ENCODE measurements at places on chromosomes 16 and 17.

- DNase-seq = no peak
Measured at GRCh38 chr17:1907909-1908698, 78.3 kb downstream of the RPA1 start.

DNA sequence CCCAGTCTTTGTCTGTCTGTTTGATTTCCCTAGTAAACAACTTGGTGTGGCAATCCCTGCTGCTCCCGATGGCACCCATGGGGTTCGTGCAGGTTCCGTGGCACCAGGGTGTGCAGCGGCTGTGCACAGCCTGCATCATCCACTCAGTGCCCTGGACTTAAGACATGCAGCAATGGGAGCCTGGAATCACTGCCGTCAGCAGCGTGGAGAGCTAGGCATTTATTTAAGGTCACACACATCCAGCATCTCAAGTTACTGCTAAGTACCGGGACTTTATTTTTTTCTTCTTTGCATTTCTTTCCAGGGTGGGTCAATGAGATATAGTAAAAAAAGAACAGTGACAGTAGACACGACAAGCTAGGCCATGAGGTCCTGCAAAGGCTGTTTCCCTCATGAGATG is 2.8 kb downstream of the DHRS7C start:
- DNase-seq = no peak

- DNase-seq = no peak
Measured at GRCh38 chr16:79282806-79283205, 317.7 kb downstream of the MAF start.

DNA sequence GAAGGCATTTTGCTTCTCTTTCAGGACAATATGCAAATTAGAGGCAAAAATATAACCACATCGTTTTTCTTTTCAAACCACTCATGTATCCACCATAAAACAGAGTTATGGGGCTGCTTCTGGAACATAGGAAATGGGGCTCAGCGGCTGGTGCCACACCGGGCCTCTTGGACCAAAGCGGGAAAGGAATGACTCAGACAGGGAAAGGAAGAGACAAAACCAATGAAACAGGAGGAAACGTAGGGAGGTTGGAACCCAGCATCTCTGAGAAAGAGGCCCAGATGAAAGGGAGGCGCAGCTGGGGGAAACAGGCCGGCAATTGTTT is 28.5 kb downstream of the CUEDC1 start:
- DNase-seq = no peak

- DNase-seq = no peak
Measured at GRCh38 chr17:78974635-78975591, 4.8 kb downstream of the LGALS3BP start.

DNA sequence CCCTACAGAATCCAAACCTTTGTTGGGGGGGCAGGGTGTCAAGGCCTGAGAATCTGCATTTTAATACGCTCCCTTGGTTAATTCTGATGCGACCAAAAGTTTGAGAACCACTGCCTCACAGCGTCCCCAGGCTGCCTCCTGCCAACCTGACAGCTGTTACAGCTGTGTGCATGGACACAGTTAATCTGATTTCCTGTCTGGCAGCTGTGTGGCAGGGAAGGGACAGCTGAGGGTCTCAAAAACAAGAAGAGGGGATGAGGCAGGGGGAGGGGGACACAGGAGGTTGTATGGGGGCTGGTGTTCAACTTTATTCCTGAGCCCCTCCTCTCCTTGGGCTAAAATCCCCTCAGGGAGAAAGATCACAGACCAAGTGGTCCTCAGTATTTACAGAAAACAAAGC is 17.5 kb downstream of the HDAC5 start:
- no peak for DNase-seq

GRCh38 chr16:1122398-1122765 is 26.3 kb upstream of the C1QTNF8 start:
- DNase-seq = no peak

DNA sequence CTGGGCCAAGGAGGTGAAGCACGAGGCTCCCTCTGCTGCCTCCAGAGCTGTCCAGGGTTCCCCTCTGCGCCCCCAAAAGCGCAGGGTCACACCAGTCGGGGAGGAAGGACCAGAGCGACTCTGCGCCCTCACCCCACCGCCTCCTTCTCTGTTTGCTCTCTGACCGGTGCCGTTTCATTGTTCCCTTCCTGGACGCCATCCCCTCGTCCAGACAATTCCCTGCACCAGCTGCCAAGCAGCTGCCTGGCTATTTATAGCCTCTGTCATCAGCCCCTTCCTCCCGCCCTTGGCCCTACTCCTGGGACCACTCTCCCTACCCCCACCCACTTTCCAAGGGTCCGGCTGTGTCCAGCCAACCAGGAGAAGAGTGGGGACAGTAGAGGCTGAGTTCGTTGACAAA is 68.8 kb upstream of the CREBBP start:
- no peak for DNase-seq

GRCh38 chr16:56422896-56423441 is 2.4 kb downstream of the AMFR start:
- DNase-seq = no peak

DNA sequence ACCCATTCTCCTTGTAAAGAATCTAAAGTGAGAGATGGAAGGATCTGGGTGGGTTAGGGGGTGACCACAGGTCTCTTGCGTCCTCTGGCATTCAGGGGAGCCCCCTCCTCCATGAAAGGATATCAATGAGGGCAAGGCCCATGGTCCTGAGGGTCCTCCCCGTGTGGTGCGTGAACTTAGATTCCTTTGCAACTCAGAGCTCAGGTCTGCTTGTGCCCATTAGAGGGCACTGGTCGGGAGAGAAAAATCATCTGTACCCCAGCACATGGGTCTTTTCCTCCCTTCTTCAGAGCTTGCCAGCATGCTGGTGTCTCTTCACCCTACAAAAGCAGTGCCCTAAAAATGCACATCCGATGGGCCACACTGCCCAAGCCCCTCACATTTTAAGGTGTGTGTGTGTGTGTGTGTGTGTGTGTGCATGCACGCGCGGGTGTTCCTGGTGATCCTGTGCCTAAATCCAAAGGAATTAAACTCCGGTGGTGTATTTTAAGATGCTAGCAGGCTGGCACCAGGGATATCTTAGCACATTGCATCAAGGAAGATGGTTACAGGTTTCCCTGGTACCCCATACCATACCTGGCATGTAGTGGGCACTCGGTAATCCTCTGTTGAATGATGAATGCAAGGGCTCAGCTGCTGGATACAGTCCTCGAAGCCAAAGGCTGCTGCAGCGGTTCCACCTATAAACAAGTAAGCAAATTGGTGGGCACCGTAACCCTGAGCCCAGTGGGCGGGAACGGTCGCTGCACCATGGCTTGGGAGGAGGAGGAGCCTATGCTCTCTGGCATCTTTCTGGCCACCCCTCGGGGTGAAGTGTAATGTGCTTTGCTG is 4.7 kb downstream of the C1QTNF1 start:
- DNase-seq = no peak

DNA sequence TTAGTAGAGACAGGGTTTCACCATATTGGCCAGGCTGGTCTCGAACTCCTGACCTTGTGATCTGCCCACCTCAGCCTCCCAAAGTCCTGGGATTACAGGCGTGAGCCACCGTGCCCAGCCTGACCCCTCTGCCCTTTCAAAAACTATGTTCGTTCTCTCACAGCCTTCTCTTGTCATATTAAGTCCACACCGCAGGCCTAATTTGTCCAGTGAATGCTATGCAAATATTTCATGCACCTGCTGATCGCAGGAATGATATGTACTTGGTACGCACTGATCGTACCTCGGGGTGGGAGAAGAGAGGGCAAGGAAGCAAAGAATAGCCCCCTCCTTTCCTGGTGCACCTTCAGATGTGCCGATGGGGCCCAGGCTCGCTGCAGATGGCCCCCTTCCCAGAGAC is 3.0 kb upstream of the BIRC5 start:
- DNase-seq = no peak

- DNase-seq = no peak
Measured at GRCh38 chr17:2289878-2290478, 13.6 kb downstream of the SMG6 start.

GRCh38 chr17:66451188-66452149 is 149.1 kb downstream of the PRKCA start:
- no peak for DNase-seq

DNA sequence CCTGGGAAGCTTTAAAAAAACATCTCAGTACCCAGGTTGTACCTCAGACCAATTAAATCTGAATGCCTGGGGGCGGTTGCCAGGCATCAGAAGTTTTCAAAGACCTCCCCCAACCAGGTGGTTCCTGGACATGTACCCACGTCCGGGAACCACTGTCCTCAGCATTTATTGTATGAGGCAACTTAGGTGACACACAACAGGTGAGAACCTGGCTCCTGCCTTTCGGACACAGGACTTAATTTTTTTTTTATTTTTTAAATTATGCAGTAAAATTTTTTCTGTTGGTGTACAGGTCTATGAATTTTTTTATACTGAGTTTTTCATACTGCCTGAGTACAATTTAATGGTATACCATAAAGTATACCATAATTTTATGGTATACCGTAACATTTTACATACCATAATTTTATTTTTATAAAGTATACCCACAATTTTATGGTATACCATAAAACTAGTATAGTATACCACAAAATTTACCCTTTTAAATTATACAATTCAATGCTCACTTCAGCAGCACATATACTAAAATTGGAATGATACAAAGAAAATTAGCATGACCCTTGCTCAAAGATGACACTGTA is 38.7 kb upstream of the DHX8 start:
- DNase-seq = no peak

DNA sequence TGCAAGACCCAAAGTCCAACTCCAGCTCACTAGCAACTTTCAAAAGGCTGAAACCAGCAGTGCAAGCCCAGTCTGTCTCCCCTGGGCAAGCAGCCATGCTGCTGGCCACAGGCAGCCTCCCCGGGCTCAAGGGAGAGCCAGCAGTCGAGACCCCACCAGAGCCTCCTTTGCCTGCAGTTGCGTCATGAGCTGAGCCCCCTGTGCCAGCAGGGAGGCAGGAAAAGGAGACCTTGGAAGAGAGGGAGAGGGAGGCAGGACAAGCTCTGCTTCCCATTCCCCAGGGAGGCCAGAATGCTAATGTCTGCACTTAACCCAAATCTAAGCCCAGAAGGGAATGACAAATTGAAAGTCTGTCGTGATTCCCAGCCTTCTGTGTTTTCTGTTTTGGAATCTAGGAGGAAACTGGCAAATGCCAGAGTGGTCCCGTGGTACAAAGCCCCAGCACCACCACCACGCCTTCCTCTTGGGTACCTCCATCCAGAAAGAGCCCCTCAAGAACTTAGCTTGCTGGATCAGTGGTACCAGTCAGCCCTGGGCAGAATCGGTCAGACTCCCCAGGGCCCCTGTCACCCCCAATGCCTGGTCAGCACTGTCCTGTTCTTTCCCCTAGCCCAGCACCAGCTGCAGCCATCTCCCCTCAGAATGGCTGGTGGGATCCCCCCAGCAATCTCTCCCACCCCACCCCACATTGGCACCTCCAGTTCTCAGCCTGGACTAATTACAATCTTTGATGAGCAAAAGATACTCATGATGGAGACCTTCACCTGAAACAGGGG is 99.3 kb upstream of the TNRC6C start:
- no peak for DNase-seq

- no peak for DNase-seq
Measured at GRCh38 chr16:87436225-87437172, 44.4 kb downstream of the MAP1LC3B start.

DNA sequence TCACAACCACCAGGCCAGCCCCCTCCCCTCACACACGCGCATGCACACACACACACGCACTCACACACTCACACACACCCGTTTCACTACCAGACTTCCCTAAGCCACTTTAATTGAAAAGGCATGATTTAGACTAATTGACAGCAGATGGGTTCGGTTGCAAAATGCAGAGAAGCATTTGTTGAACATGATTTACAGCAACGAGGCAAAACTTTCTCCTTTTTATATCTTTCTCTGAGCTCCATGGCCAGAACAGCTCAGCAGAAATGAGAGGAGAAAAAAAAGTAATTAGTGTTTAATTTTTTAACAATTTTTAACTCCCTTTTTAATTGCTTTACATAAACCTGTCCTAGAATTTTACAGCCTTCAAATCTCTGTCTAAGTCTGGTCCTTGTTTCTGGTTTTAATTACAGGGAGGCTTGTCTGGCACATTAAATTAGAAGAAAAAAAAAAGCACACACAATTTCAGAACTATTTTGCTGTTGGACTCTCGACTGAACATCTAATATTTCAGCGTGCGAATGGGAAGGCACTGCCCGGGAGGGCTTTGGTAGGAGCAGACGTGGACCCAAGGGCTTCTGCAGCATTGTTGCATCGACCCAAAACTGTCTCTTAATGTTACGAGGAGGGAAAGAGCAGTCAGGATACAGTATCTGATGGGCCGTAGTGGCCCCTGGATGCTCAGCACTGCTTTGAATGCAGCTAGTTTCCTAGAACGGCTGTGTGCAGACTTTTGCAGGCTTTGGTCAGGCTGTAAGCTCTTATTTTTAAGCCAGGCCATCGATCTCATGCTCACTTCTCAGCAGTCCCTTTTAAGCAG is 255.9 kb downstream of the SOX9 start:
- no peak for DNase-seq

DNA sequence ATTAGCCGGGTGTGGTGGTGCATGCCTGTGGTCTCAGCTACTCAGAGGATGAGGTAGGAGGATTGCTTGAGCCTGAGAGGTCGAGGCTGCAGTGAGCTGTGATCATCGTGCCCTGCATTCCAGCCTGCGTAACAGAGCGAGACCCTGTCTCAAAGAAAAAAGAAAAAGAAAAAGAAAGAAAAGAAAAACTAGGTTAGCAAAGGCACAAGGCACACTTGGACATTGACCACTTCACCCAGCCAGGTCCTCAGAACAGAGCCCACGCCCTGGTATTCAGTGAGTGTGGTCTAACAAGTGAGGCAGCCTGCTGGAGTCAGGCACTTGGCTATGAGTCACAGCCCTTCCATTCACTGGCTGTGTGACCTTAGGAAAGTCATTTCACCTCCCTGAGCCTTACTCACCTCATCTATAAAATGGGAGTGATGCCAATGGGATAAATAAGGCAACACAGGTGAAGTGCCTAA is 10.4 kb downstream of the MILR1 start:
- no peak for DNase-seq

GRCh38 chr17:879546-880442 is 97.6 kb downstream of the MRM3 start:
- DNase-seq = peak; percentile 75

GRCh38 chr16:66904846-66905632 is 13.6 kb downstream of the CDH16 start:
- no peak for DNase-seq

- DNase-seq = peak; percentile 95
Measured at GRCh38 chr16:29899516-29900101, at the start of gene SEZ6L2. Gene SEZ6L2 (minus strand): TSS chr16:29899550. CDS start chr16:29899019, 531 bp downstream.

- DNase-seq = peak; percentile 9
Measured at GRCh38 chr17:34665819-34666763, 86.7 kb downstream of the TMEM132E start.

DNA sequence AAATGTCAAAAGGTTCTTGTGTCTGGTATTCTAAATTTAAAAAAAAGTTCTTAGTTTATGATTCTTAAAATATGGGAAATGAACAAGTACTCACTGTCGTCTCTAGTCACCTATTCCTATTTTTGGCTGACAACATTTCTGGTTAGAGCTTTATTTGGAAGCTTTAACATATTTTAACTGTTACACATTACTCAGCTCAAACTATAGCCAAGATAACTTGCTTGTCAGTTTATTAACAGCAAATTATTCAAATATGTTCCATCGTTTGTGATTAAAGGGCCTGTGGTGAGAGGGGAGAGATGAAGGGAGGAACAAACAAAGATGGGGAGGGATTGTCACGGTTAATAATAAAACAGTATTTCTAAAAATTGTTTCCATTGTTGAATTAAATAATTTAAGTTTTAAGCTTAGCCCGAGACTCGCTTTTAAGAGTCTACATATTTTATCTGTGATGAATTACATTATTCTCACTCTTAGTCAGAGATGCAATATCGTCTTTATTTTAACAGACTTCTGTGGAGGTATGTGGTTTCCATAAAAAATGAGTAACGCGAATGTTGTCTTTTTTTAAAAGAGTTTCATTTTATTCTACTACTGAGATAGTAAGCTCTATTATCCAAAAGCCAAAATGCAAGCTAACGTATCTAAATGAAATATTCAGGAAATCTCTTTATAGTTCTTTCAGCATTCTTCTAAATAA is 321.9 kb upstream of the PMFBP1 start:
- no peak for DNase-seq
